Choroid plexus epithelial cell (primary cell): ENCODE measurements at places on chromosomes 3 and 15.

- DNase-seq: no peak
Measured at GRCh38 chr15:34607832-34608231, 24.4 kb upstream of the GOLGA8B start.

DNA sequence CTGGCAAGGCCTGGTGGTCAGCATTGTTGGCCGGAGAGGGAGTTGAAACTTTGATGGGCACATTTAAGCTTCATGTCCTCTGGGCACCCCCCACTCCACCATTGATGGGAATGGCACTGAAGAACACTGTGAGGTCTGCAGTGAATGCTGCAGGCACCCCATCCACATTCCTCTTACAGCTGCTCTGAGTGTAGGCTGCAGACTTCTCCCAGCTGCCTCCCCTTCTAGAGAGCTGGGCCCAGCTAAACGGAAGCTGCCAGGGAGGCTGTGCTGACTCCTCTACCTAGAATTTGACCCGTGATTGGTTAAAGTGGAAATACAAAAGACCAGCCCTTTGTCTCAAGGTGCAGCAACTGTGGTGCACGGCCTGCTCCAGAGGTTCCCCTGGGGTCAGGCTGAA is 10.6 kb downstream of the TMEM158 start:
- DNase-seq: no peak

DNA sequence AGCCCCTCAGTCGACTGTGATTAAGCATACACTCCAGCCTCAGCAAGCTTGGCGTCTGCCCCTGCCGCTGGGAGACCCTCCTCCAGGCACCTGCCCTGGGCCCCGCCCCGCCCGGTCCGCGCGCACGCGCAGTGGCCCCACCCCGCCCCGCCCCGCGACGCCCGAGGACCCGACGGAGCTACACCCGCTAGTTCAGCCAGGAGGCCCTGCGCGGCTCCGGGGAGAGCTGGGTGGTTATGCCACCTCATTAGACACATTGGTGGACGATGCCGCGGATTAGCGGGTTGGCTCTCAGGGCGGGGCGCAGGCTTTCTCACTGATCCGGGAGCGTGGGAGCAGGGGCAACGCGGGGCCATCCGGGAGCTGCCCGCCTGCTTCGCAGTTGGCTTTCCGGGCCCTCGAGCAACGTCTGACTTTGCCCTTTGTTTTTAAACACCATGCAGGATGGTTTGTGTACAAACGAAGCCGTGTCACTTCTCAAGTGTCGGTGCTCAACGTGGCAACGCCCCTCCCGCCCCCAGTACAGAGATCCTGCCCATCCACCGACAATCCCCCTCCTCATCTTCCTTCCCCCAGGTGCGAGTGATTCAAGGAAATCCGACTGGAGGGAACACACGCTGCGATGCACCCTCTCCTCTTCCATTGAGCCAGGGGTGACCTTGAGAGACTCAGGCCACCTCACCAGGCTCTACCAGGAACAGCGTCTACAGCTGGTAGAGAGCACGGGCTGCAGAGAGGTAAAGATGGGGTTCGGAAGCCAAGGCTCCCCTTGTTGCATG is 109.3 kb downstream of the SHQ1 start:
- peak; percentile 11 for DNase-seq

DNA sequence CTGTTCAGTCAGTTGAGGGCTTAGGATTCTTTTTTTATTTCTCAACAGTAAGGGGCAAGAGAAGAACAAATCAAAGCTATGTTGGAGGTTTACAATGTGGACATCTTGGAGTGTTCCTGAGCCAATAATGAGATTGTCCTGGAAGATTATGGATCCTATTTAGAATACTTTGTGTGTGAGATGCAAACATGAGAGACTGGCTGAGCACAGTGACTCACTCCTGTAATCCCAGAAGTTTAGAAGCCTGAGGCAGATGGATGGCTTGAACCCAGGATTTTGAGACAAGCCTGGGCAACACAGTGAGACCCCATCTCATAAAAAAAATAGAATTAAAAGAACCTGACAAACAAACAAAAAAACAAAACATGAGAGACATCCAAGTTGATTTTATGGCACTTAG is 351.6 kb downstream of the GAP43 start:
- no peak for DNase-seq

- no peak for DNase-seq
Measured at GRCh38 chr3:123371426-123371825, 77.5 kb downstream of the ADCY5 start.

- peak; percentile 69 for DNase-seq
Measured at GRCh38 chr3:94115482-94115881, 52.6 kb downstream of the NSUN3 start.

DNA sequence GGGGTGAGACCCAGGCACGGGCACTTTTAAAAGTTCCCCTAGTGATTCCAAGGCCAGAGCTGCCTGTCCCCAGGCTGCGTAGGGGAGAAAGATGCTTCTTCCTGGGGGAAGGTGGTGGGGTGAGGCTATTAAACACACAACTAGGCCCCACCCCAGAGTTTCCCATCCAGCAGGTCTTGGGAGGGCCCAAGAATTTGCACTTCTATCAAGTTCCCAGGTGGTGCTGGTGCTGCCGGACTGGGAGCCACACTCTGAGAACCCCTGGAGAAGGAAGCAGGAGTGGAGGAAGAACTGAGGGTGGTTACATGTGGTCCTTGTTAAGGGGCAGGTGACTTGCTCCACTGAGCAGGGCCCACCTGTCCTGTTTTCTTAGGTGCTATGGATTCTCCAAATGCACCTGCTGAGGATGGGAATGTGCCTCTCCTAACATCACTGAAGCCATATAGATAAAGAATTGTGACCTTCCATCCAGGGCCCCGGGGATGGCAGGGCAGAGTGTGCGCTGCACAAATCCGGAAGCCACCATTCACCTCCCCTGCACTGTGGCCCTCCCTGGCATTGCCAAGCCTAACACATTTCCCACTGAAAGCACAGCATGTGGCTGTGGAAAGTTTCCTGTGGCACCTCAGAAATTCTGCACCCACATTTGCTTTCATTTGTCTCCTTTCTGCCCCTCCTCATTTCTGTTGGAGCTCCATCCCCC is 111.5 kb upstream of the MEF2A start:
- DNase-seq: no peak

GRCh38 chr3:21750080-21750696 is 822 bp downstream of the ZNF385D start:
- peak; percentile 40 for DNase-seq

DNA sequence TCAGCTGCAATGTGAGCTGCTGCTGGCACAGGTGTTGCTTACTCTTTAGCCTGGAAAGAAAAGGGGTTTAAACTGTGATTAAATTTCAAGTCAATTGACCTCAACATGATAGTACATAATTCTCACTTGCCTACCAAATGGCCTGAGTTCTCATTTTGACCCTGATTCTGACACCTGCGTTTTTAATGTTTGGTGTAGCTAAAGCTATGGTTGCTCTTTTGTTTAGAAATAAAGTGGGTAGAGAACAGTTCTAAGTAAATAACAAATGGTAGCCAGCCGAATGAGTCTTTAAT is 100.8 kb upstream of the SOX2 start:
- DNase-seq: no peak

DNA sequence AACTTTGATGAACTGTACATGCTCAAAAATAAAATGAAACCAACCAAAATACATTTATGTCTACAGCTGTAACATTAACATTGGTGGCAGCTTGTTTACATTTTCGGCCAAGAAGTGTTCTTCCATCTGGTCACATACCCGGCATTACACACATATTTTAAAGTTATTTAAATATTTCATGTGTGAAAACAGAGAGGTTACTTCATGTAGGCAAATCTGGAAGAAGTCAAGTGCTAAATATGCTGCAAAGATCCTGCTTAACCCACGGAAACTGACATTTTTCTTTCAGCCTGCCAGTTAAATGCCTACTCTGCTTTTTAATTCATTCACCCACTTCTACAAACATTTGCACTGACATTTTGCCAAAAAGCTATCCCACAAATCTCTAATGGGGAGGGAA is 69.7 kb downstream of the MB21D2 start:
- DNase-seq: peak; percentile 84

DNA sequence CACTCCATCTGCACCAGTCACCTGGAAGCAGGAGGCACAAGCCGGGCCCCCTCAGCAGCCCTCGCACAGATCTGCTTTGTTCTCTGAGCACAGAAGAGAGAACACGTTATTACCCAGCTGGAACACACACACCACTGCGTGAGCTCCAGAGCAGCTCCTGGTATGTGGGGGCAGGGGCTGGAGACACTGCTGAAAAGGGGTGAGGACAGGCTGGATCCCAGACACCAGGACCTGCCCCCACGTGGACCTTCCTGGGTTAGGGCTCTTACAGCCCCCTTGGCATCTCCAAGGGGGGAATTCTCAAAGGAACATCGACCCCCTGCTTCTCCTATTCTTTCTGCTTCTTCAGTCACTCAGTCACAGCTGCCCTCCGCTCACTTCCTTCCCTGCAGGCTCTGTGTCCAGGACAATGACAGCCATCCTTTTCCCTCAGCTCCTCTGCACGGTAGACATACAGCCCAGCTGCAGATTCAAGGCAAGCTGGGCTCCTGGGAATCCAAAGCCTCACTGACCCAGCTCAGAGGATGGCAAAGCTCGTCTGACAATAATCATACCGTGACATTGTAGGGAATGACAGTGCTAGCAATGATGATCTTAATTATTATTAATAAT is 33.7 kb downstream of the PRR20G start:
- no peak for DNase-seq

GRCh38 chr3:9866639-9867038 is 13.4 kb downstream of the CIDEC start:
- DNase-seq: peak; percentile 43

GRCh38 chr3:156729460-156730179 is 55.2 kb downstream of the TIPARP start:
- no peak for DNase-seq

DNA sequence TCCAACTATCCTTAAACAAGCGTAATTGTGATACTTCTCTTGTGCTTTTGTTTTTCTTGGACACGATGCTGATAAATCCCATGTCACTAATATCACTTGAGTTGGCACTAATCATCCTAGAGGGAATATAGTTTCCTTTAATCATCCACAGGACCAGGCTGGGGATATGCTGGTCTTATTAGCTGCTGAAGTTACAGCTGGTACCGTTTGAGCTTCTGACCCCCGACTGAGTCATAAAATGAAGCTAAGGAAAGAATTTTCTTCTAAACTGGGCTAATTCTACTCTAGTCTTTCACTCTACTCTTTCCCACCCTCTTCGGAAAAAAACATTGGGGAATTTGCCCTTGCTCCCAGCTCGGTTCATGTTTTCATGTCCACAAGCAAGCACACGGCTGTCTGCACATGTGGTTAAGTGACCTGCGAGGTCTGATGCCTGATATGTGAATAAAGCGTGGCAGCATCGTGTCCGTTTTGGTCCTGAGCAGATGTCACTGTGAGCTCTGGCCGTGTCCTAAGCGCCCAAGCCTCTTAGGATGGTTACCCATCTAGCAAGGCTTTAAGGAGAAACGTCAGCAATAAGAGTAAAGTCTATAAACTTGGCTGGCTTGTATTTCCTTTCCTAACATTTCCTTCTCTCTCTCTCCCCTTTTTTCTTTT is 223.7 kb downstream of the ITPR1 start:
- peak; percentile 87 for DNase-seq

GRCh38 chr3:56590814-56591213 is 33.8 kb downstream of the CCDC66 start:
- DNase-seq: peak; percentile 30

- no peak for DNase-seq
Measured at GRCh38 chr3:164608554-164609276, 469.6 kb downstream of the SI start.

GRCh38 chr3:143242101-143242500 is 122.5 kb downstream of the CHST2 start:
- DNase-seq: no peak

GRCh38 chr3:16147220-16147994 is 27.1 kb upstream of the GALNT15 start:
- DNase-seq: peak; percentile 84

DNA sequence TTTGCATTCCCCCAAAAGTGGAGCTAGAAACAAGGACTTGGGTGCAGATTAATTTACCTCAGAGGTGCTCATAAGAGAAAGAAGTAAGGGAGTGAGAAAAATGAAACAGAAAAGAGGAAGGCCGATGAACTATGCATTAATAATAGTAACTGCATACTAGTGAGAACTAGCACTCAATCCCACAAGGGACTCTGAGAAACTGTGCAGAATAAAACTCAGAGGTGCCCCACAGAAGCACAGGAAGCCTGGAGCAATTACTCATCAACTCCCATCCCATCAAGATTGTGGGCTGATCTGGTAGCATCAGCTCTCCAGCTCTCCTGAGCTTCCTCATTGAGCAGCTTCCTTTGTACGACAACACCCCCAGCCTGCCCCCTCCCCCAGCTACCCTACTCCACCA is 50.8 kb downstream of the CLDN18 start:
- DNase-seq: no peak

GRCh38 chr3:137295336-137295735 is 337.6 kb downstream of the IL20RB start:
- no peak for DNase-seq

DNA sequence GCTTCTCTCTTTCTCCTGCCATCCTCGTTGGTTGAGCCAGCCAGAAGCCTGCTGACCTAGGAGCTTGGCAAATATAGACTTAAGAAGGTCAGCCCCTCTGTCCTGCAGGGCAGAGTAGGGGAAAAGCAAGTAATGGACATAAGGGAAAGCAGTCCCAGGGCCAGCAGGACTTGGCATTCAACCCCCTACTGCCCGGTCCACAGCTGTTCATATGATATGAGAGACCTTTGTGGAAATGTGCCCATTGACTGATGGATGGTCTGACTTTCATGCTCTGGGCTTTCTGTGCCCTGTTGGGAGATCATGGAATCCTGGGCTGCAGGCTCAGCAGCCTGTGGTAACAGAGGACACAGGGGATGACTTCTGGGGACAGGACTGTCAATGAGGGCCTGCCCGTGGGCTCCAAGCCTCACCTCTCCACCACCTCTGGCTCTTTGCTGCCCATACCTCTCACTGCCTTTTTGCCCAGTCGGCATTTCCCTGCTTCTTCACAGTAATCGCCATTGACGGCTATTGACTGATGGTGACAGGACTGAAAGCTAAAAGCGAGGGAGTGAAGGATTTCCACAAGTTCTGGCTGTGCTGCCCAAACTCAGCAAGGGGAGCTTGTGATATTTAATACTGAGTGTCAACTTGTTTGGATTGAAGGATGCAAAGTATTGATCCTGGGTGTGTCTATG is 60.0 kb upstream of the NMNAT3 start:
- no peak for DNase-seq

GRCh38 chr3:112774293-112774926 is 72.3 kb downstream of the CD200R1L start:
- peak; percentile 82 for DNase-seq

GRCh38 chr15:70763120-70763949 is at the start of gene UACA:
UACA (minus strand) TSS chr15:70763558; CDS start chr15:70763407, 151 bp downstream.
- peak; percentile 98 for DNase-seq

- DNase-seq: peak; percentile 61
Measured at GRCh38 chr3:150783316-150783715, 20.3 kb upstream of the SIAH2 start.

- peak; percentile 47 for DNase-seq
Measured at GRCh38 chr15:63191895-63192618, 2.7 kb downstream of the RAB8B start.
